Activated CD4-positive, alpha-beta memory T cell treated with anti-CD3 and anti-CD28 coated beads for 36 hours (primary cell): ENCODE measurements at places on chromosomes 12 and 14.

- no peak for DNase-seq
These were observed 158.0 kb downstream of the ETV6 start for GRCh38 chr12:11807458-11807857.

GRCh38 chr14:20988717-20989470 is 886 bp upstream of the METTL17 start:
- DNase-seq, result no peak

DNA sequence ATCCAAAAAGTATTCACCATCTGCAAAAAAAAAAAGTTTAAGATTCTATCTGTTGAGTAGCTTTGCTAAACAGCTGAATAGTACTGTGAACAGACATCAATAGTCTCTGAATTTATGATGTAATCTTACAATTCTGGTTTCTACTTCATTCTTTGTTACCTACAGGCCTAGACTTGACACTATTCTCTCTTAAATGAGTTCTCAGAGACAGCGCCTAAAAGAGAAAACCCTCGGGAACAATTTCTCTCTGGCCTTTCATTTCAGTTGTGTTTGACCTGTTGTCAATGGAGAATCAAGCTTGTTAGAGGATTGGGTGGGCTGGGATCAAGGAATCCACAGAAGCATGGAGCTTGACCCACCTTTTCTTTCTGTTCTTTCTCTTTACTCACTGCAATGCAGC is 5.9 kb upstream of the TWF1 start:
- DNase-seq, result no peak

DNA sequence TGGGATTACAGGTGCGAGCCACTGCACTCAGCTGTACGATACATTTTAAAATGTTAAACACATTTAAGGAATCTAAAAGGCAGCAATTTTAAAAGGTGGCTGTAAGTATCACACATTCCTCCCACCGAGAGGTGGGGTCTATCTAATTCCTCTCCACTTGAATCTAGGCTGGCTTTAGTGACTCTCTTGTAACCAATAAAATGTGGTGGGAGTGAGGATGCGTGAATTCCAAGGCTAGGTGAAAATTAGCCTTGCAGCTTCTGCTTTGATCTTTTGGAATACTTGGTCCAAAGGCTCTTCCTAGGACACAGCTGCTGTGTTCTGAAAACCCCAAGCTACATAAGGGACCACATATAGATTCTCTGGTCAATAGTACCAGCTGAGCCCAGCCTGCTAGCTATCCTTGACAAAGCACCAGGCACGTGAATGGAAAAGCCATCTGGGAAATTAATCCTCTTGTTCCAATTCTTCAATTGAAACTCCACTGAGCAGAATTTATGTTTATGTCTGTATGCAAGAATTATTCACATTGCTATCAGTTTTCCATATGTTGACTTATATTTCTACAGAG is 8.8 kb upstream of the GPRC5D start:
- no peak for DNase-seq

DNA sequence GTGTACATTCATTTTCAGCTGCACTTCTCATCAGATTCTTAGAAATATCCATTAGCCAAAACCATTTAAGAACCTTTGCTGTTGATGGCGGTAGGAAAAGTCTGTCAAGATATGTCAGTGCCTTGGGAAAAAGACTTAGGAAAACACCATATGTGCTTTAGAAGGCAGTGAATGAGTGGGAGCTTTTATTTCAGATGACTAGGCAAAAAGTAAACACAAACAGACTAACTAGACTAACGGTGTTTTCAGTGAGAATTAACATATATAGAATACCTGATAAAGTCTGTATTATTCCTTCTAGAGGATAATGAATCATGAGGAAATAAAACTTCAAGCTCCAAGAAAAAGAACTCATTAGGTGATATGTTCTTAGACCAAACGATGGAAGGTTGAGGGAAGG is 418.9 kb downstream of the NAV3 start:
- DNase-seq, result no peak

- DNase-seq, result no peak
These were observed 268.9 kb downstream of the RAD51B start for GRCh38 chr14:68088451-68088854.

DNA sequence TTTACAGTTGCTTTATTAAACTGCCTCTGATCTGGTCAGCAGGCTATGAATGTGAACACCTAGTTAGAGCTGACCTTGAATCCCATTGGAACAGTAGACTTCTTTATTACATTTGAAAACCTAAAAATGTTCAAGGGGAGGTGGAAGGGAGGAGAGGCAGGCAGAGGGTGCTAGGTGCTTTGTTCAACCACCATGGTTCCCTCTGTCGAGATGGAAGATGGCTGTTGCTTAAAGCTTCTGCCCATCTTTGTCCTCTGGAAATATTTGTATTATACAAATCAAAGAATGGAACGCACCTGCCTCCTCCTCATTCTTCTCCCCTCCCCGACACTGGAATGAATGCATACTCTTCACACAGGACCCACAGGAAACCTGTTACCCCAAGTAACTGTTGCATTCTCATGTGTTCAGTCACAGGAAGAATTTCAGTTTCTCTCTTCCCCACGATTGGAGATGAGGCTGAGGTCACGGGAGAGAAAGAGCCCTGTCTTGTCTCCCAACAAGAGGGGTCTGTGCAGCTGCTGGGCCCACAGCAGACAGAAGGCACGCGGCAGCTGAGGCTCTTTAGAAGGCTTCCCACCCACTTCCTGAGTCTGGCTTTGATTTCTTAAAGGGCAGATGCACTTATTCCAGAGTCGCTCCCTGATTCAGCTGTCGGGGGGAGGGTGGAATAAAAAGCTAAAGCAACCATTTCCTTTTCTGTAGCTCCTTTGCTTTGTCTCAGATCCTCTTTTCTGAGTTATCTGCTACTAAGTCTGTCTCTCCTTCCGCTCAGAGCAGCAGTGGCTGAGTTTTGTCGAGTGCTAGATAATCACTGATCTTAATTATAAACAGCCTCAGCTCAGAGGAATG is 217.9 kb upstream of the BTG1 start:
- DNase-seq, result peak; percentile 55
